ENCODE measurements at places on chromosomes 4 and X. TPM values are rescaled to one million over a fixed set of nuclear protein-coding genes. Genes with fewer than 3 reads are reported as not detected.
A peak's percentile ranks its signal among the peaks of the same experiment; 100 is the strongest.

GRCh38 chrX:148269513-148269912, 230.9 kb upstream of the AFF2 start:
- DNase-seq = no peak

GRCh38 chrX:64338296-64338695, 57.0 kb downstream of the MTMR8 start:
- no peak for DNase-seq

GRCh38 chr4:114349543-114350175, 248.9 kb upstream of the UGT8 start:
- no peak for DNase-seq

DNA sequence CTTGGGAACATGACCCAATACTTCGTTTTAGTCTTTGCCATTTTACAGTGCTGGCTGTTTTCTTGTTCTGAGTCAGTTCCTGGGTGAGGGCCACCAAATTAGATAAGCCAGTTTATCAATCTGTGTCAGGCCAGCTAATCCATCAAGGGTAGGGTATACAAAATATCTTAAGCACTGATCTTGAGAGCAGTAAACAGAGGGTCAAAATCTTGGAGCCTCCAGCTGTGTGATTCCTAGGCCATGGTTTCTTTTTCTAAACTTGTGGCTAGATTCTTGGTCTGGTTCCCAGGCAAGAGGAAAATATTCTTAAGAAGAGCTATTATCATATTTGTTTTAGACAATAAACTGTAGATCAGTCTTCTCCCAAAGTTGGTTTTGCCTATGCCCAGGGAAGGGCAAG, 1396.6 kb upstream of the PABPC4L start:
- DNase-seq = no peak

DNA sequence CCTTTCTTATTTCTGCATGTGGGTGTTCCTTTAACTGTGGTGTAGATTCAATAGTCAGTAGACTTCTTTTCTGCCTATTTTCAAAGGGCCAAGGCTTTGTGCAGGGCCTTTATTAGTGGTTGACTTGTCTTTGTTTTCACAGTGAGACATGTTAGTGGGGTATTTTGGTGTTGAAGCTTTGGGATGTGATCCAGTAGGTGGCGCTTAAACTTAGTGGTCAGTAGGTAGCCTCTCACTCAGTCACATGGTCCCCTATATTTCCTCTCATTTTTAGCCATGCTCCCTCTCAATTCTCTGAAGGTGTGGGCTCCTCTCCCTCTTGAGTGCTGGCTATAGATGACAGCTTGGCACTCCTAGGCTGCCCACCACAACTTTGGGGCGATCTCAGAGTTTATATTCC, 23.4 kb upstream of the SLC10A7 start:
- DNase-seq = no peak

DNA sequence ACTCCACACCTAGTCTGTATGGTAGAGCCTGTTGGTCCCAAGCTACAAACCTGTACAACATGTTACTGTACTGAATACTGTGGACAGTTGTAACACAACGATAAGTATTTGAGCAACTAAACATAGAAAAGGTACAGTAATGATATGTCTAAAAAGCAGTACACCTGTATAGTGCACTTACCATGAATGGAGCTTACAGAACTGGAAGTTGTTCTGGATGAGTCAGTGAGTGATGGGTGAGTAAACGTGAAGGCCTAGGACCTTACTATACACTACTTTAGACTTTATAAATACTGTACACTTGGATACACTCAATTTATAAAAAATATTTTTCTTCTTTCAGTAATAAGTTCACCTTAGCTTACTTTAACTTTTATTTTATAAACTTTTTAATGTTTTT, 104.0 kb downstream of the TMA16 start:
- no peak for DNase-seq

- no peak for DNase-seq
Observed at GRCh38 chr4:81723019-81723884, 251.5 kb upstream of the RASGEF1B start.

GRCh38 chr4:140635606-140636005, 66.8 kb upstream of the UCP1 start:
- DNase-seq = peak; percentile 60

- DNase-seq = no peak
Observed at GRCh38 chr4:17526695-17527477, 11.9 kb downstream of the CLRN2 start.

DNA sequence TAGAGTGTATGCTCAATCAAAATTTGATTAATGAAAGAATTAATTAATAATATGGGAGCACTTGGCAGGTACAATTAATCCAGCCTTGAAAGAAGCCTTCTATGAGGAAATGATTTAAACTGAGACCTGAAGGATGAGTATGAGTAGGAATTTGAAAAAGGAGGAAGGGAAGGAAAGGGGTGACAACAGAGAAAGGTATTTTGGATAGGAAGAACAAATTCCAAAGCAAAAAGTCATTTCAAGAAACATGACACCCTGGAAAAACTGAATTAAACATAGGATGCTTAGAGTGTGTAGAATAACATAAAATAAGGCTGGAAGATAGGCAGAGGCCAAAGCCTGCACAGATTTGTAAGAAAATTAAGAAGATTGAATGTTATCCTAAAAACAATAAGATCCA, 29.6 kb downstream of the PHOX2B start:
- DNase-seq = no peak

DNA sequence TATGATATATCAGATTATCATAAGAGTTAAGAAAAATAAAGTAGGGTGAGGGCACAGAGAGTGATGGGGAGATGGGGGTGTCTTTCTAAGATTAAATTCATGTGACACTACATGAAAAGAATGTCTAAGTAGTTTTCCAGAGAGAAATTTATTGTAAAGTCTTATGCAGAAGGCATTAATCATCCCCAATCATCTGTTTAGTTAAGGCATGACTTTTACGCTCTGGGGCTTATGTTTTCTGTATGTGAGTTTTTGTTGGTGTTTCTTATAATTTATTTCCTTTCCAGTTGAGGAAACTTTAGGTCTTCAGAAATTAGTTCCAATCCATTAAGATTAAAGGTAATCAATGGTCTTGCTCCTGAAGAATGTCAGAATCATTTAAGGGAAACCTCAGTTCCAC, 383.0 kb upstream of the GALNT7 start:
- no peak for DNase-seq

DNA sequence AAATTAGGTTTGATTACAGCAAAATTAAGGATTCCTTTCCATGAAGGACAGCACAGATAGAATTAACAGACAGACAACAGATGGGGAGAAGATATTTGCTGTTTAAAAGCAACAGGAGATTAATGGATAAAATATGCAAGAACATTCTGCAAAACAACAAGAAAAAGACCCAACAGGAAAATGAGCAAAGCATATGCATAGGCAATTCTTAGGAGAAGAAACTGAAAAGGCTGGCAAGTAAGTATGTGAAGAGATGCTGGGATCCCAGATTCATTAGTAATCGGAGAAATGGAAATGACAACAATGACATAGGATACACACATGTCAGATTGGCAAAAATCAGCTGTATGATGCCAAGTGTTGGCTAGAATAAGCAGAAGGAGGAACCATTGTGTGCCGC, 27.5 kb upstream of the HMGB3 start:
- no peak for DNase-seq

DNA sequence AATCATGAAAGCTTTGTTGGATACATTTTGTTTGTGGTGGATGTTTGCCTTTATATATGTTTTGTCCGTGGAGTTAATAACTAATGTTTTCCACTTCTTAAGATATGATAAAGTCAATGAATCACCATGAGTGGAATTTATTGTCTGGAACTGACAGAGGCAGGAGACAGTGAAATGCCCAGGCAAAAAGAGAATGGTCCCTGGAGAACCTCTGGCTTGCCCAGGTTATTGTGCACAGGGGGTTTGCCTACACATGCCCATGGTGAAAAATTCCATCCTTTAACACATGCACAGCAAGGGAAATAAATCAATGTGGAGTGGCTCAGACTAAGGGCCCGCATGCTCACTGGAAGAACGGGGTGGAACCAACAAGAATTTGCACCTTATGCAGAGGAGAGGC, 964.3 kb upstream of the GRIA3 start:
- no peak for DNase-seq

GRCh38 chr4:125398263-125399002, 83.7 kb downstream of the FAT4 start:
- no peak for DNase-seq

GRCh38 chr4:52687696-52688095, 28.6 kb upstream of the USP46 start:
- no peak for DNase-seq

DNA sequence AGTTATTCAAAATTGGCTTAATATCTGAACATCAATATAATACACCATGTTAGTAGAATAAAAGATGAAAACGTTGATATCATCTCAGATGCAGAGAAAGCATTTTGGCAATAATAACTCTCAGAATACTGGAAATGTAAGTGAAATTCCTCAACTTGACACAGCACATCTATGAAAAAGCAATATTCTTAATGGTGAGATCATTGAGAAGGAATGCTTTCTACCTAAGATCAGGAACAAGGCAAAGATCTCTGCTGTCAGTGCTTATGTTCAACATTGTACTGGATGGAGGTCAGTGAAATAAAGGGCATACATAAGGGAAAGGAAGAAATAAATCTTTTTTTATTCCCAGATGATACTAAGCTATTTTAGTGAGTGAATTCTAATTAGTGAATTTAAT, 40.6 kb downstream of the MRPL1 start:
- DNase-seq = no peak

GRCh38 chrX:142186103-142186502, 19.0 kb downstream of the MAGEC2 start:
- DNase-seq = no peak

GRCh38 chr4:78370631-78371372, 180.8 kb upstream of the ANXA3 start:
- no peak for DNase-seq

GRCh38 chr4:20106921-20107320, 144.8 kb upstream of the SLIT2 start:
- DNase-seq = no peak

DNA sequence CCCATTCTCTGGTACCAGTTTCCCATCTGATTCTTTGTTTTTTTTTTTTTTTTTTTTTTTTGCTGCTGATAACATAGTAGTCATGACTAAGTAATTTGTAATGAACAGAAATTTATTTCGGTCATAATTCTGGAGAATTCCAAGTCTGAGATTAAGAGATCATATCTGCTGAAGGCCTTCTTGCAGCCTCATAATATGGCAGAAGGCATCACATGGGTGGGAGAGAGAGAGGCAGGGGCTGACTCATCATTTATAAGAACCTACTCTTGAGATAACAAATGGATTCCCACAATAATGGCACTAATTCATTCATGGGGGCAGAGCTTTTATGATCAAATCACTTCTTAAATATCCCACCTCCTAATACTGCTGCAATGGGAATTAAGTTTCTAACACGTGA, 1034.3 kb downstream of the STIM2 start:
- DNase-seq = no peak

DNA sequence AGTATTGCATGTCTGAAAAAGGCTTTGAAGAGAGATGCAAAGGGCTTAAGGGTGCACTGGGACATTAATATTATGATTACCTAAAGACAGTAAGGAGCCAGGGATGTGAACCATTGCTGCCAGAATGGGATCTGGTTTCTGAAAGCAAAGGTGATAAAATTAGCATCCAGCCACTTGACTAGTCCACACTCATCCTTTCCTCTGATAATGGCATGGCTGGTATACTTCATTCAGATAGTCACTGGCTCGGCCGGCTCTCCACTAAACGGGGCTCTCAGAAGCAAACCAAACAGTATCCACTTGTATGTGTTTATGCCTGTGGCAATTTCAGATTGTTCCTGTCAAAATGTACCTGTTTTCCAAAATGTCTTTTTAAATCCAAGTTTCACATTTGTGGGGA, 46.4 kb downstream of the MAMLD1 start:
- no peak for DNase-seq

DNA sequence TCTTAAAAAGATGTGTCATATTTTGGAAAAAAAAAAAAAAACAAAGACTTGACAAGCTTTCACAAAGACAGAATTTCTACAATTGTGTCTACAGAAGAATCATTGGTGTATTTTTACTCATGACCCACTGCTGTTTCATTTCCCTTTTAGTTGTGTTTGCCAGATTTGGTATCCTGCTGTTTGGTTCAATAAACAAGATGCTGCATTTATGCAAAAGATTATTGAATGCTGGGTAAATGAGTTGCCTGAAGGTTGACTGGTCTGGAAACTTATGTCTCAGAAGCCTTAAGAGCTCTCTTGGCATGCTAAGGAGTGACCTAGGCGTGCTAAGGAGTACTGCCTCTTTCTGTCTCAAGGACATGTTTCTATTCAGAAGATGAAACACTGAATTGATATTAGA, 64.9 kb upstream of the NPY2R start:
- no peak for DNase-seq

GRCh38 chrX:39729981-39730661, 367.6 kb downstream of the BCOR start:
- no peak for DNase-seq

- no peak for DNase-seq
Observed at GRCh38 chr4:10371121-10371520, 86.1 kb downstream of the ZNF518B start.

The RNF212 gene
- total RNA-seq = 2.9 TPM

The SPATA4 gene
- total RNA-seq = not detected

The GAGE13 gene
- not detected for total RNA-seq

The SASH3 gene
- total RNA-seq = 1.3 TPM

The TACC3 gene
- total RNA-seq = 18.3 TPM

The MAGEB17 gene
- not detected for total RNA-seq

The ATP7A gene
- total RNA-seq = 9.9 TPM

The RTL5 gene
- 3.0 TPM for total RNA-seq

The GC gene
- not detected for total RNA-seq

The RFC1 gene
- 24.0 TPM for total RNA-seq

The CLIC2 gene
- 3.5 TPM for total RNA-seq

Measured in left colon (tissue), 2 donors.